Activated naive CD4-positive, alpha-beta T cell (primary cell): ENCODE measurements at places on chromosomes 11 and 22.

DNA sequence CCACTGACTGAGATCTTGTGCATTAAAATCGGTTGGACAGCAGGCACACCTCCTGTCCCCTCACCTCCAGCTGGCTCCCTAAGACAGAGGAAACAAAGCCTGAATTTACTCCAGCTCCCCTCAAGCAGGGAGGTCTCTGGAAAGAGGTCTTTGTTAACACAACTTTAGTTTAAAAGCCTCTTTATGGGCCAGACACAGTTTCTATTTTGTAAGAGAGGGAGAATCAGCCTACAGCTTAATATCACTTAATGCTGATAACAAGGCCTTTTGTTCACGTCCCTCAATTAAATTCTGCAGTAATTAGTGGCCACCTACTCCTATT lies 36.3 kb downstream of the PLEKHA7 start:
- DNase-seq: no peak

DNA sequence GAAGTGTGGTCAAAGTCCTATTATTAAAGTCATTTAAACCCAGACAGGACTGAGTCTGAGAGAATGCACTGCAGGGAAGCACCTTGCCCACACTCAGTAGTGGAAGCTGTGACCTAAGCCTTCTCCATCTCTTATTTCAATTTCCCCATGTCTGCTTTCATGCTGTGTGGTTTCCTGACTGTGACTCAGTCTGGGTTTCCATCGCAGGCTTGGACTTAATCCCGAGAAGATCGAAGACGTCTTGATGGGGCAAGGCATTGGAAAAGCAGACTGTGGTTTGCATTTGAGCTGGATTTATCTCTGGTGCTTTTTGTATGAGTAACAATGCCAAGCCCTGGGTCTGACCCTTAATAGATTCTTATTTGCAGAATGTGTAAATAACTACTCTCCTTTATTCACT lies 238.9 kb downstream of the NTM start:
- no peak for DNase-seq

GRCh38 chr11:31822175-31822926 lies 11.2 kb upstream of the PAX6 start:
- DNase-seq: no peak

GRCh38 chr11:41116970-41117369 lies 342.5 kb downstream of the LRRC4C start:
- DNase-seq: no peak

DNA sequence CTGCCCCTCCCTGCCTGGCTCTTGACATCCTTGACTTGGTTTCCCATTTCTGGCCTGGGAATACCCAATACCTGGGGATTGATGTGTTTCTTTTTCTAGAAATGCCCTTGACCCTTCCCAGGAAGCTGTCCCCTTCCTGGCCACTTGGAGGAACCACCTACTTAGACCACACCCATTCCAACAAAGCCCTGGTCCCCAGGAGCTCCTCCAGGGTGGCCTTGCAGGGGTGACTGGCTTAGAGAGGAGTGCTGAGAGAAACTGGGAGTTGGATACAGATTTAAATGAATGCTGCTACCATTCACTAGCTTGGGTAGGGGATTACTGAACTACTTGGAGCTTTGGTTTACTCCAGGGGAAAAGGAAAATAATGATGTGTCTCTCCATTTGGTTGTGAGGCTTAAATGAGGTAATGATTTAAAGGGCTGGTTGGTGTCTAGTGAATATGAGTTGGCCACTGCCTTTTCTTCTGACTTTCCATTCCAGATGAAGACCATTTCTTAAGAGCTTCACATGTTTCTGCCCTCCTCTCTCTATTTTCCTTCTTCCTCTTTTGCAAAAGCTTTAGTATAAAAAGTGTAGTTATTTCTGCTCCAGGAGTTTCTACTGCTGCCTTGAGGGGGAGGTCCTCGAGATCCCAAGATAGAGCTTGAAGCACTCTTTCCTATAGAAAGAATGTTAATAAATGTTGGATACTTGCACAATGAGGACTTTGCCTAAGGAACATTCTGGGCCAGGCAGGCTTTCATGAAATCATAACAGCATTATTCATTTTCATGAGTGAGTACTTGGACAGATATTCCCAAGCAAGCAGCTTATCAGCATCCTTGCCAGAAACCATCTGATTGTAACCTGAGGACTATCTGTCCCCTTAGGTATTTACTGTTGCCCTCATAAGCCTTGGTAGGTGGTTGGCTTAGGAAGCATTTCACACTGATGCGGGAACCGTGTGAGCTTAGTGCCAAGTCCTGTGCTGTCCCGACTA lies 22.4 kb downstream of the PANX1 start:
- DNase-seq: no peak

DNA sequence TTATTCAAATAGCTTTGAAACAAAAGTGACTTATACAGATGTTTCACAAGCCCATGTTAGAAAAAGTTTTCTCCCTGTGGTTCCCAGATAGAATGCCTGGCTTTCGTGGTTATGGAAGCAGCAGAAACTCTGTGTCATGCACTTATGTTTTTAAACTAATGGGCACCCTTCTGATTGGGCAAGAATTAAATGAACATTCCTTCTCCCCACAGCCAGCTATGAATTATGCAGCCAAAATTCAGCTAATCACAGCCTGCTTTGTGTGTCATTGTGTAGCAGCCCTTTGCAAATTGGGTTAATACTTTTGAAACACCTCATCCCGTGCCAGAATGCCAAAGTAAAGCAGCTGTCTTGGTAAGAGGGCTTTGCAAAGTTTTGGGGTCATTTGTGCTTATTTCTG lies 46.9 kb downstream of the PANX1 start:
- DNase-seq: no peak

DNA sequence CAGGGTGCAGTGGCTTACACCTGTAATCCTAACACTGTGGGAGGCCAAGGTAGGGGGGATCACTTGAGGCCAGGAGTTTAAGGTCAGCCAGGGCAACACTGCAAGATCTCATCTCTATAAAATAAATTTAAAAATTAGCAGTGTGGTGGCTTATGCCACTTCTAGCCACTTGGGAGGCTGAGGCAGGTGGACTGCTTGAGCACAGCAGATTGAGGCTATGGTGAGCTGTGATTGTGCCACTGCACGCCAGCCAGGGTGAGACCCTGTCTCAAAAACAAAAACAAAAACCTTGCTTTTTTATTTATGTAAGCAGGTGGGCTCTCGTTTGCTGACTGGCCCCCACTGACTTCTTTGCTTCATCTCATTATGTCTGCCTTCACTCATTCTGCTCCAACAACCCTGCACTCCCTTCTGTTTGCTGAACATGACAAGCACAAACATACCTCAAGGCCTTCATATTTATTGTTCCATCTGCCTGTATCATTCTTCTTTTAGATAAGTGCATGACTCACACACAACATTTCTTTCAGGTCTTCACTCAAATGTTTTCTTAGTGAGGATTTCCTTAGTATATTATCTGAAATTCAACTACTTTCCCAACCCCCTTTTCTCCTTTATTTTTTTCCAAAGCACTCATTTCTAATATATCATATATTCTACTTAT lies 32.4 kb upstream of the CLNS1A start:
- no peak for DNase-seq

GRCh38 chr22:40175611-40176244 lies 2.0 kb upstream of the TNRC6B start:
- DNase-seq: no peak

DNA sequence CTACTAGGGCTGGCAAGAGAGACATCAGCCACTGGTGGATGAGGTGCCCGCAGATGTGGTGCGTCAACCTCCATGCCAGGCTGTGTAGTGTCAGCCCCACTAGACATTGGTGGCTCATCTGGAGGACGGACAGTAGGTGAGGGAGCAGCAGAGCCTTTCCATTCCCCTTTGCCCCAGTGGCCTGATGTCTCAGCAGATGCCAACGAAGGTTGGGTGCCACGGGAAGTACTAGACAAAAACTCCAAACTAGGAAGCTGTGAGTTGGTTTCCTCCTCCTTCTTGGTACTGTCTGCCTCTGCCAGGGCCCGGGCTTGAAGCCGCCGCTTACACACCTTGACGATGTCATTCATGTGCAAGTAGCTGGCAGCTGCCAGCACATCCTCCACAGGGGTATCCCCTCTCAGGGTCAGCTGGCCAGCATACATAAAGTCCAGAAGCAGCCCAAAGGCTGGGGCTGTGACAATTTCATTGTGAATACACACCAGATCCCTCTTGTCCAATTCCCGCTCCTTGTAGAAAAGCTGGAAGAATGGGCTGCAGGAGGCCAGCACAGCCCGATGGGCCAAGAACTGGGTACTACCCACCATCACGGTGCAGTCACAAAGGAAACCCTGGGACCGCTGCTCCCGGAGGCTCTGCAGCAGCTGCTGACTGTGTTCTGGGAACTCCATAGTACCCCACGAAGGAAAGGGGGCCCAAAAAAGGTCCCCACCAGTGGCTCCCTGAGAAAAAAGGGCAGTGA lies 795 bp downstream of the ZBTB3 start:
- DNase-seq: no peak

GRCh38 chr11:123580137-123580536 lies 74.3 kb downstream of the SCN3B start:
- no peak for DNase-seq

- DNase-seq: no peak
Observed at GRCh38 chr11:47004595-47005033, 68.1 kb downstream of the CSTPP1 start.

DNA sequence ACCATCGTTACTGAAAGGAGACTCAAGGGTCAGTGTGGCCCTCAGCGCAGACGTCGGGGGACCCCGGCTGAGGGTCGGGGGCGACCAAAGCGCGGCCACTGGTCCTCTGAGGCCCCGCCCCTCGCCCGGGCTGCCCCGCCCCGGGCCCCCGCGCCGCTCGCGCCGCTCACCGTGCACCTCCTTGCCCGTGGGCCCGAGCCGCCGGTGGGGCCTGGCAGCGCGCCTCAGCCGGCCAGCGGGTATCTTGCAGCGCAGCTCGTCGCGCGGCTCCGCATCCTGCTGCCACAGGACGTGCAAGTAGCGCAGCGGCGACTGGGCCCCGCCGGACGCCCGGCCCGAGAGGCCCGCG lies 419 bp downstream of the ANKRD54 start:
- DNase-seq: no peak

DNA sequence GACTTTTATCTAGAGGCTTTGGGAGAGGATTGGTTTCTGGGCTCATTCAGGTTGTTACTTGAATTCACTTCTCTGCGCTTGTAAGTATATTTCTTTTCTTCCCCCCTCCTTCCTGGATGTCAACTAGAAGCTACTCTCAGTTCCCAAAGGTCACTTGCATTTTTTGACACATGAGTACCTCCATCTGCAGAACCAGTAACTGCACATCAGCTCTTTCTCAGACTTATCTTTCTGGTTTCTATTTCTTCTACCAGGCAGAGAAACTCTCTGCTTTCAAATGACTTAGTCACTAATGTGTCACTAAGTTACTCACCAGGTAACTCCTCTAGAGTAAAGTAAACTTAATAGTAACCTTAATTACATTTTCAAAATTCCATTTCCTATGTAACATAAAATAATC lies 773.0 kb upstream of the LUZP2 start:
- DNase-seq: no peak
